ENCODE measurements at places on chromosomes 7 and 10.

DNA sequence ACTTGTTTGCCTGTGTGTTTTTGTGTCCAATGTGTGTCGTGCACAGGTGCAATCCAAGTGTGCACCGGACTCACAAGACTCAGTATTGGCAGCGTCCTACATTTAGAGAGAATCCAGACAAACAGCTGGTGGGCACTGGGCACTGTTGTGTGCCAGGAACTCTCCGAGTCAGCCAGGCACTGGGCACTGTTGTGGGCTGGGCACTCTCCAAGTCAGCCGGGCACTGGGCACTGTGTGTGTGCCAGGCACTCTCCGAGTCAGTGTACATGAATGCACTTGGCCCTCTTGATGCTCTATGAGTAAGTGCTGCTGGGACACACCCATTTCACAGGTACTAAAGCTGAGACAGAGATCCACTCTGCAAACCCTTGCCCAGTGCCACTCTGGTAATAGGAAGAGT lies 303.5 kb downstream of the PTPRN2 start:
- DNase-seq, result no peak

DNA sequence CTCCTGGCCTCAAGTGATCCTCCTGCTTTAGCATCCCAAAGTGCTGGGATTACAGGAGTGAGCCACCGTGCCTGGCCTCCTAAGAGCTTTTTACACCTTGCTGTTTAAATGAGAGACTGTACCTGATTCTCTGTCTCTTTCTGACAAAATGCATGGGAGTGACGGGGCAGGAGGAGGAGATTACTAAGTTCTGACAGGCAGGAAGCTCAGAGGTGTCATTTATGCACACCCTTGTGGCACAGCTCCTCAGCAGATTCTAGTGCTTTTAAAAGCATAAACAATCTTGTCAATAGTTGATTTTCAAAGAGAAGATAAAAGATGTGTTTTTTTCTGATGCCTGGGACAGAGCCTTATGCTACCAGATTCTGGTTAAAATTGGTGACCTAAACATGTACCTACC lies 39.7 kb upstream of the STEAP4 start:
- no peak for DNase-seq

DNA sequence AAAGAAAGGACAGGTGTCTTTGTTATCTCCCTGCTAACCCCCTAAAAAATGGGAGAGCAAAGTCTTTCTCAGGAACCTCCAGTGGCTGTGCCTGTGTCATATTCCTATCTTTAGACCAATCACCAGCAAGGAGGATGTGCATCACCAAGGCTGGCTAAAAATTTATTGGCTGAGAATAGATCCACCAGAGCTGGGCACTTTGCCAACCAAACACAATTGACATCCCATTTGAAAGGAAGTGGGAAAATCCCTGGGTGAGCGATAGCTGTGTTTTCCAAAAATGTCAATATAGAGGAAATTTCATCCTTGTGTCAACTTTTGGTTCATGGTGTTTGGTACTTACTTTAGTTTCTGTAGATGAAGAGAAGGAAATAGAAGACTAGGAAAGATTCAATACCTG lies 13.1 kb upstream of the GPR141 start:
- no peak for DNase-seq

- DNase-seq, result no peak
Observed at GRCh38 chr10:58570979-58571378, 58.3 kb downstream of the BICC1 start.

- DNase-seq, result no peak
Observed at GRCh38 chr7:18202315-18203045, 174.8 kb upstream of the PRPS1L1 start.

DNA sequence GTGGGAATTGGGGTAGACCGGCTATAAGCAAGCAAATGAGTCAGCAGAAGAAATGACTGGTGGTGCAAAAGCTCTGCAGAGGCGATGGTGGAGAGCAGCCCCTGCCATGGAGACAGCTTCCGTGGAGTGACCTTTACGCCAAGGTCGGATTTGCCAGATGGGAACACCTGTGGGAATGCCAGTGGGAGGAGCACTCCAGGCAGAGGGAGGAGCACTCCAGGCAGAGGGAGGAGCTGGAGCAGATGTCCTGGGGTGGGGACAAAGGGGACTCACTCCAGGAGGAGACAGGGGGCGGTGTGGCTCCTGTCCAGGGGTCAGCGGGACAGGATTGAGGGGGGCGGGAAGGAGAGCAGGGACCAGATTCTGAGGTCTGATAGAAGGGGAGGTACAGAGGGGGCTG lies 258.8 kb upstream of the CTBP2 start:
- no peak for DNase-seq

DNA sequence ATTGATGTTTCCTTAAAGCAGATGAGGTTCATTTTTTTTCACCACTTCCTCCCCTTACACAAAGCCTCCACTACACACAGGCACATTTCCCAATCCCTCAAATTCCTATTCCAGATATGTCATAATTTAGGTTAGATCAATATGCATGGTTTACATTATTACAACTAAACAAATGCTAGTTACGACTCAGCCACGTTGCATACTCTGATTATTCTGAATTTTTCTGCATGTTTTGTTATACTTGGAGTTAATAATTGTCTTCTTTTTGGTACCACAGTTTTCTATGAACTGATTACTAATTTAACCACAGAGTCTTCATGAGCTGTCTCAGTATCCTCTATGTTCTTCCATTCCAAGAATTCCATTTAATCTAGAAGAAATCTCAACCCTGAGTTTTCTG lies 4.4 kb upstream of the BICC1 start:
- no peak for DNase-seq

DNA sequence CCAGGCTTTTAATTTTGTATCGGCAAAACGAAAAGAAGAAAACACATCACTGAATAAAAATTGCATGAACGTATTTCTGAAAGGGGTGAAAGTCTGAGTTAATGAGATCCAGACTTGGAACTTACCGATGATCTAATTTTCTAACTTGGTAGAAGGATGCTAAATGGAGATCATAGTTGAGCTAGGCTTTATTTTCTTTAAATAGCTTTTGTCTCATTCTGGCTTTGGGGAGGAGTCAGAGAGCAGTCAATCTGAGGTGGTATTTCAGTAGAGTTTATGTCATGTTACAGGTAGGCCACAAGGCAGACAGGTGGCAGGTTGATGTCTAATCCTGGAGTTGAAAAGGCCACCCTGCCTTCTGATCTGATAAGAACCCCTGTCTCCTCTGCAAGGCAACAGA lies 161.9 kb downstream of the KIAA1217 start:
- DNase-seq, result no peak

DNA sequence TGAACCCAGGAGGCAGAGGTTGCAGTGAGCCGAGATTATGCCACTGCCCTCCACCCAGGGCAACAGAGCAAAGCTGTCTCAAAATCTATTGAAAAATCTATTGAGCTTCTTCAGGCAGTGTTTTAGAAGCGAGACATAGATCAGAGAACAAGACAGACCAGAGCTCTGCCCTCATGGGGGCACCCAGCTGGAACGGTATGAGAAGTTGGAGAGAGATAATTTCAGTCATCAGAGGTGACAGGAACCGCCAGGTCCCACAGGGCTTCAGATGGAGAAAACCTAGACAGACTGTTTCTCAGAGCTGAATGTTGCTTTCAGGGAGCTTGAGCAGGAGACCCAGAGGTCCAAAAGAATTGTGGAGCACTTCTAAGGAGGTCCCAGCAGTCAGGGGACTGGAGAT lies 14.2 kb upstream of the GTF2IRD1 start:
- DNase-seq, result no peak

DNA sequence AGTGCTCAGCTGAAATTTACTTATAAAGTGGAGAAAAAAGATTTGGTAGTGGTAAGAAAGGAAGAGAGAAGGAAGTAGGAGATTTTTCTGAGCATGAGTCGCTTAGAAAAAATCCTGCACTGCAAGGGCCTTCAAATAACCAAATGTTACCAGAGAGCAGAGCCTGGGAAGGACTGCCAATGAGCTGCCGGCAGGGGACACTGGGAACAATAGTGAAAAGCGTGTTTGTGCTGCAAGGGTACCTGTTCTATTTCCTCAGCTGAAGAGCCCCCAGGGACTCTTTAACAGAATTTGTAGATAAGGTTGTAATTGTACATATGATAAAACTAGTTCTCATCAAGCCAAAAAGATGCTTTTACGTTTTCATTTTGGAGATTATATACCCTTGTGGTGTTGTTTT lies 696.3 kb upstream of the C7orf33 start:
- DNase-seq, result no peak

- DNase-seq, result no peak
Observed at GRCh38 chr7:3722396-3722922, 421.4 kb downstream of the SDK1 start.

DNA sequence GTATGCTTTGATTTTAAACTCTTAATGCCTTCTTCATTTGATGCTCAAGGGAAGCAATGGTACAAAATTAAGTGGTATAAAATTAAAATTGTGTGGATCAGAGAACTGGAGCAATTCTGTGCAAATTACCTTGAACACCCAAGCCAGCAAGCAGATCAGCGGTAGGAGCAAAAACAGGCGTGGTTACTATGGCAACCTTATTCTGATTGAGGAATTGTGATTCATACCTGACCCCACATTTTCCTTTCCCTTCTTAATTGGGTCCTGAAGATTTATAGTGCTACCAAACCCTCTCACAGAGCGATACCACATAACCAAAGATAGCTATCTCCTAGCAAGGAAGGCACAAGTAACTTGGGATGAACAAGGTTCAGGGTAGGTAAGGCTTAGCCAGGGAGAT lies 72.5 kb upstream of the FZD1 start:
- no peak for DNase-seq

GRCh38 chr7:41085244-41085643 lies 617.6 kb downstream of the INHBA start:
- no peak for DNase-seq

Measured in DMS 273 treated with DMSO at 0.1 percent for 48 hours (cell line).